ENCODE measurements at places on chromosomes 12 and 14.

- no peak for DNase-seq
Observed at GRCh38 chr12:76142305-76142704, 57.8 kb upstream of the NAP1L1 start.

DNA sequence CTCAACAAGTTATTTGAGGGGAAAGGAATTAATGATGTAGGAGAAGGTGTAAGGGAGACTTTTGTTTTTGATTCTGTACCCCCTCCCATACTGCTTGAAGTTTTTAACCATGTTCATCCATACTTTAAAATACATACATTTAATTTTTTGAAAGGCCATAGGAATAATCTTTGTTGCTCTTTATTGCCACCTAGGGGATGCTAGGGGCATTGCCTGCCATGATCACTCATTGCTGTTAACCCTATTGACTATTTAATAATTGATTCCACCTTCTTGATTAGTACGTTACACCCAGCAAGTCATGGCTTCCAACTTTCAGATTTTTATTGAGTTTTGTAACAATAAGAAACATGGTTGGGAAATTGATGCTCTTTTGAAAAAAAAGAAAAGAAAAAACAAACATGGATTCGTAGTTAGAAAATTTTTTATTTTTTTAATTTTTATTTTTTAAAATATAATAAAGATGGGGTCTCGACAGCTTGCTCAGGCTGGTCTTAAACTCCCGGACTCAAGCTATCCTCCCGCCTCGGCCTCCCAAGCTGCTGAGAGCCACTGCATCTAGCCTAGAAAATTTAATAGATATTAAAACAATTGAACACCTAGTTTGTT is 8.5 kb upstream of the PRKAB1 start:
- DNase-seq = peak; percentile 29

GRCh38 chr12:26576266-26576665 is 256.7 kb downstream of the ITPR2 start:
- no peak for DNase-seq

GRCh38 chr14:96897184-96897583 is 100.0 kb downstream of the VRK1 start:
- DNase-seq = no peak

DNA sequence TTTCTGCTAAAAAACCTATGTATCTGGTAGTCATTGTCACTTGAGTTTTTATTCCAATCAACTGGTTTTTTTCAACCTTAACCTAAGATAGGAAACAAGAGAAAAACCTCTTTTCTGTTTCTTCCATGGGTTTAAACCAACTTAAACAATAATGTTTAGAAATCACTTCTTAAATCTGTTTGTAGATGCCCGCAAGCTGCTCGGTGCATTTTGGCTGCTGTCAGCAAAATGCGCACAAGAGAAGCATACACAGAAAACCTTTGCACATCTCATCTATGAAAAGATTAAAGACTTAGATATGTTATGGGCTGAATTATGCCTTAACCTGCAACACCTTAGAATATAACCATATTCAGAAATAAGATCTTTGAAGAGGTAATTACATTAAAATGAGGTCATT is 299.8 kb downstream of the ITPR2 start:
- no peak for DNase-seq

- no peak for DNase-seq
Observed at GRCh38 chr12:49982246-49983087, 9.7 kb downstream of the AQP6 start.
